ENCODE measurements at places on chromosomes 11 and 22.

DNA sequence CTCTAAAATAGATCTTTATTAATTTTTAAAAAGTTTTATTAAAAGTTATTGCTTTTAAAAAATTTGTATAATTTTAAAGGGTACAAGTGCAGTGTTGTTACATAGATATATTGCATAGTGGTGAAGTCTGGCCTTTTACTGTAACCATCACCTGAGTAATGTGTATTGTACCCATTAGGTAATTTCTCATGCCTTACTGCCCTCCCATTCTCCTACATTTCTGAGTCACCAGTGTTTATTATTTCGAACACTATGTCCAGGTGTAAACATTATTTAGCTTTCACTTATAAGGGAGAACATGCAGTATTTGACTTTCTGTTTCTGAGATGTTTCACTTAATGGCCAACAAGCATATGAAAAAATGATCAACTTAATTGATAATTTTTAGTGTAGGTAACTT, 2.3 kb downstream of the OR51G1 start:
- H3K4me1 ChIP-seq, result no peaks in the 10 kb centered on the region
- H3K36me3 ChIP-seq, result no peaks in the 10 kb centered on the region
- no peak overlapping the region for H3K27ac ChIP-seq
- H3K27me3 ChIP-seq, result no peaks in the 10 kb centered on the region
- no peak overlapping the region for H3K4me3 ChIP-seq
- DNase-seq, result no peak

DNA sequence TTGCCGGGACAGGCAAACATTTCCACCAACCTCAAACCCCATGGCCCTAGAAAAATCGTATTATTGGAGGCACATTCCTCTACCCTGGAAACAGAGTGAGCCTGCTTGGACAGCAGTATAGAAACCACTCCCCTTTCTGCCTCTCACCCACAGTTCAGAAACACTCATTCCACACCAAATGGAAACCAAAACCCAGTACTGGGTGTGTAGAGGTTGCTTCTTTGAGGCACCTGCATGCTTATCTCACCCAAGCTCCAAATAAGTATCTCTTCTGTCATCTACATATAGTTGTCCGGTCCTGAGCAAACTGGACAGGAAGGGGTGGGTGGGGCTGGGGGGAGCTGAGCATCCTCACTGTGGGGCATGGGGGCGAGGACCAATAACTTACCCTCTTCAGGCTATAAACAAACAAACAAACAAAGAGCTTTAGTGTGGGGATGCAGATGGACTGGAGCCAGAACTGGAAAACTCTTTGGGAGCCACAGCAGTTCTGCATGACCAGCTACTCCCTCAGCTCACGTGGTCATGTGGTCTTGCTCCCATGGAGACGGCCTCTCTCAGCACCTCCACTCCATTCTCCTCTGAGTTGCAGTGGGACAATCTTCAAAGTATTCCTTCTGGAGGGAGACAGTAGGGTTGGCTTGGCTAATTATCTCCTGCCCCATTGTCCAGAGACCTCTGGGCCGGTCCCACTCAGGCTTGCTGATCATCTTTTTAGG, 1.0 kb upstream of the PLAAT2 start:
- peak; percentile 50 for DNase-seq
- no peak overlapping the region for H3K27ac ChIP-seq
- no peak overlapping the region for H3K4me3 ChIP-seq
- H3K4me1 ChIP-seq, result peaks cover 54% of the 10 kb centered on the region

GRCh38 chr22:44622147-44622427, 79.9 kb upstream of the PRR5 start:
- peaks cover 46% of the 10 kb centered on the region for H3K4me1 ChIP-seq
- no peak overlapping the region for H3K27ac ChIP-seq
- no peaks in the 10 kb centered on the region for H3K36me3 ChIP-seq
- no peak overlapping the region for H3K4me3 ChIP-seq
- no peaks in the 10 kb centered on the region for H3K27me3 ChIP-seq

DNA sequence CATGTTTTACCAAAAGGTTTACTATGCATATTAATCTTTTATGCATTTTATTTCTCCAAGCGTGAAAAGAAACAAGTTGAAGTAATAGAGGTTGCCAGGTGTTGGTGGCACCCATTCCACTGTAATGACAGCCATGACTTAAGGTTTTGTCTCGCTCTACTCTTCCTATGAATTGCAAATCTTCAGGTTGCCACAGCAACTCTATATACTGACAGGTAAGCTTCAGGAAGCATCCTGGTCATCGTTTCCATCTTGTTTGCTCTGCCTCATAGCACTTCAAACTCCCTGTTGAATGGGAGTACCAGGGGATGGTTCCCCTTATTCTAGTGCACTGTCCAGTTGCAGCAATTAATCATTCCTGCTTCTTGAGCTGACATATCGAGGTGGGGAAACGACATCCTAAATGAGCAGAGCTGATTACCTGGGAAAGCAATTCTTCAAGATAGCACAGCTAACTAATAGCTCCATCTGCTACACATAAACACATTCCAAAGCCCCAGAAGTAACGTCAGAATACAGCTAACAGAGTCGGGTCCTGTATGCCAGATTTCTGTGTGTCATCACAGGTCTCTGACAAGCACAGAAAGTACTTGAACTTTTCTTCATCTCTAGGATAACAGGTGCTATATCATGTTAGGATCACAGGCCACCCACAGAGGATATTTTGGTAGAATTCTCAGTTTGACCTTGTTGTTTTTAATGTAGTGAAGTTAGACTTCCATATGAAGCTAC, 80.3 kb downstream of the CADM1 start:
- H3K4me3 ChIP-seq, result no peak overlapping the region
- H3K4me1 ChIP-seq, result no peaks in the 10 kb centered on the region
- H3K27ac ChIP-seq, result no peak overlapping the region
- no peaks in the 10 kb centered on the region for H3K36me3 ChIP-seq
- no peak for DNase-seq

DNA sequence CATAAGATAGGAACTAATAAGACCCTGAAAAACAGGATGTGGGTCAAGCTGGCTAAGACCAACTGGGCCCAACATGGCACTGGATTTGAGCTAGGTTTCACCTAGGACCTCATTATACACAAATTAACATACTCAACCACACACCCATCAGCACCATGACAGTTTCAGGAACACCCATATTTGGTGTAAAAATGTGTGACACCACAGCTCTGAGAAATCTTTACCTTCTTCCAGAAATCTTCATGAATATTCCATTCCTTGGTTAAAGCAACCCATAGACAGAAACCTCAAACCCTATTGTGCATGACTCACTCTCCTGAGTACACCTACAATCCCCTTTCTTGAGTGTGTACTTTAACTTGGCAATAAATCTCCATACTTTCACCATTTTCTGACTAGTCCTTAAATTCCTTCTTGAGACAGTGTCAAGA, 378.8 kb downstream of the DYNC2H1 start:
- no peak overlapping the region for H3K27ac ChIP-seq
- H3K4me1 ChIP-seq, result no peaks in the 10 kb centered on the region
- H3K27me3 ChIP-seq, result no peaks in the 10 kb centered on the region
- DNase-seq, result no peak

GRCh38 chr22:45240104-45240809, 437 bp downstream of the KIAA0930 start:
- H3K36me3 ChIP-seq, result no peaks in the 10 kb centered on the region
- DNase-seq, result no peak
- peak overlapping the region; percentile 72 for H3K4me3 ChIP-seq
- no peaks in the 10 kb centered on the region for H3K27me3 ChIP-seq
- peaks cover 46% of the 10 kb centered on the region for H3K4me1 ChIP-seq
- H3K27ac ChIP-seq, result no peak overlapping the region

DNA sequence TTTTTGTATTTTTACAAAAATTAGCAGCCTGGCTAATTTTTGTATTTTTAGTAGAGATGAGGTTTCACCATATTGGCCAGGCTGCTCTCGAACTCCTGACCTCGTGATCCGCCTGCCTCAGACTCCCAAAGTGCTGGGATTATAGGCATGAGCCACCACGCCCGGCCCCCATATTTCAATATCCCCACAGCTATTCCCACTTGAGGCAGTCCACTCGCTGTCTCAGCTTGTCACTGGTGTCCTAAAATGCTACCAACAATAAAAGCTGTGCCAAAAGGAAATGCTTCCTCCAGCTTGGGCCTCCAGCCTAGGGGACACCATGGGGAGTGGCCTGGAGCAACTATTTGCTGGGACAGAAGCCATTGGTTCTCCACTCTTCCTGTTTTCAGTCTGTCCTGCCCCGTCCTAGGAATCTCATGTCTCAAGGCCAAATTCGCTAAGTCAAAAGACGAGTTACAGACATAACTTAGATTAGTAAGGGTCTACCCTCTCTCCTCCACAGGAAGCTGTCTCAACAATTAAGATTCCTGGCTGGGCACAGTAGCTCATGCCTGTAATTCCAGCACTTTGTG, 7.3 kb upstream of the SPINDOC start:
- no peak overlapping the region for H3K4me3 ChIP-seq
- H3K36me3 ChIP-seq, result no peaks in the 10 kb centered on the region
- H3K4me1 ChIP-seq, result no peaks in the 10 kb centered on the region
- DNase-seq, result no peak

DNA sequence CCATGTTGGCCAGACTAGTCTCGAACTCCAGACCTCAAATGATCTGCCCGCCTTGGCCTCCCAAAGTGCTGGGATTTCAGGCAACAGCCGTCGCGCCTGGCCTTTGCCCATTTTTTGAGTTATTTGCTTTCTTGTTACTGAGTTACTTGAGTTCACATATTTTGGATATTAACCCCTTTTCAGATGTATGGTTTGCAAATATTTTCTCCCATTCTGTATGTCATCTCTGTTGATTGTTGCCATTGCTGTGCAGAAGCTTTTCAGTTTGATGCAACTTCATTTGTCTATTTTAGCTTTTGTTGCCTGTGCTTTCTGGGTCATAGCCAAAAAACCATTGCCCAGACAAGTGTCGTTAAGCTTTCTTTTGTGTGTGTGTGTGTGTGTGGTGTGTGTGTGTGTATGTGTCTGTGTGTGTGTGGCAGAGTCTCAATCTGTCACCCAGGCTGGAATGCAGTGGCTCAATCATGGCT, 6.8 kb downstream of the TSGA10IP start:
- H3K27ac ChIP-seq, result no peak overlapping the region
- no peaks in the 10 kb centered on the region for H3K27me3 ChIP-seq
- H3K4me1 ChIP-seq, result peaks cover 10% of the 10 kb centered on the region
- no peak for DNase-seq
- H3K36me3 ChIP-seq, result no peaks in the 10 kb centered on the region

- H3K36me3 ChIP-seq, result no peaks in the 10 kb centered on the region
- H3K27me3 ChIP-seq, result no peaks in the 10 kb centered on the region
- no peak overlapping the region for H3K27ac ChIP-seq
- H3K4me1 ChIP-seq, result no peaks in the 10 kb centered on the region
- no peak for DNase-seq
These were observed 52.6 kb downstream of the SWAP70 start for GRCh38 chr11:9716275-9717039.

GRCh38 chr11:2731130-2732125, 31.6 kb upstream of the KCNQ1OT1 start:
- no peak for DNase-seq
- H3K4me1 ChIP-seq, result no peaks in the 10 kb centered on the region
- H3K27ac ChIP-seq, result no peak overlapping the region
- no peak overlapping the region for H3K4me3 ChIP-seq

GRCh38 chr11:71339396-71339881, 87.1 kb upstream of the SHANK2 start:
- H3K4me1 ChIP-seq, result no peaks in the 10 kb centered on the region
- DNase-seq, result no peak
- no peak overlapping the region for H3K4me3 ChIP-seq
- H3K36me3 ChIP-seq, result no peaks in the 10 kb centered on the region

- H3K4me1 ChIP-seq, result no peaks in the 10 kb centered on the region
- no peak overlapping the region for H3K4me3 ChIP-seq
- no peak overlapping the region for H3K27ac ChIP-seq
- H3K27me3 ChIP-seq, result peaks cover 24% of the 10 kb centered on the region
These were observed 49.6 kb upstream of the NECTIN1 start for GRCh38 chr11:119778391-119779194.

- H3K27ac ChIP-seq, result no peak overlapping the region
- H3K4me3 ChIP-seq, result no peak overlapping the region
- no peaks in the 10 kb centered on the region for H3K27me3 ChIP-seq
- H3K4me1 ChIP-seq, result no peaks in the 10 kb centered on the region
These were observed 13.1 kb upstream of the MMP1 start for GRCh38 chr11:102810950-102811660.
